ENCODE measurements at places on chromosomes 4 and X. TPM values are rescaled to one million over a fixed set of nuclear protein-coding genes. Genes with fewer than 3 reads are reported as not detected.

TEX11 gene
- not detected for total RNA-seq

MAGEA2 gene
- total RNA-seq, result not detected

GAGE12H gene
- total RNA-seq, result not detected

UBL4A gene
- 41.3 TPM for total RNA-seq

HAND2 gene
- total RNA-seq, result 0.45 TPM

DNA sequence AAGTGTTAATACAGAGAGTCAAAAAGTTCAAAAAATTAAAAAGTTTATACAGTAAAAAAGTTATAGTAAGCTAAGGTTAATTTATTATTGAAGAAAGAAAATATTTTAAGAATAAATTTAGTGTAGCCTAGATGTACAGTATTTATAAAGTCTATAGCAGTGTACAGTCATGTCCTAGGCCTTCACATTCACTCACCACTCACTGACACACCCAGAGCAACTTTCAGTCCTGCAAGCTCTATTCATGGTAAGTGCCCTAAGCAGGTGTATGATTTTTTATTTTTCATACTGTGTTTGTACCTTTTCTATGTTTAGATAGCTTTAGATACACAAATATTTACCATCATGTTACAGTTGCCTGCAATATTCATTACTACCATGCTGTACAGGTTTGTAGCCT is 108.9 kb downstream of the FHIP1A start:
- no peaks in the 10 kb centered on the region for H3K4me1 ChIP-seq
- no peaks in the 10 kb centered on the region for H3K36me3 ChIP-seq
- no peak overlapping the region for H3K27ac ChIP-seq
- DNase-seq, result no peak
- H3K4me3 ChIP-seq, result no peak overlapping the region
- no peaks in the 10 kb centered on the region for H3K27me3 ChIP-seq

GRCh38 chr4:93751411-93751810 is 77.1 kb upstream of the ATOH1 start:
- no peaks in the 10 kb centered on the region for H3K27me3 ChIP-seq
- H3K4me1 ChIP-seq, result no peaks in the 10 kb centered on the region
- no peak overlapping the region for H3K27ac ChIP-seq
- DNase-seq, result no peak
- no peak overlapping the region for H3K4me3 ChIP-seq
- H3K36me3 ChIP-seq, result no peaks in the 10 kb centered on the region

DNA sequence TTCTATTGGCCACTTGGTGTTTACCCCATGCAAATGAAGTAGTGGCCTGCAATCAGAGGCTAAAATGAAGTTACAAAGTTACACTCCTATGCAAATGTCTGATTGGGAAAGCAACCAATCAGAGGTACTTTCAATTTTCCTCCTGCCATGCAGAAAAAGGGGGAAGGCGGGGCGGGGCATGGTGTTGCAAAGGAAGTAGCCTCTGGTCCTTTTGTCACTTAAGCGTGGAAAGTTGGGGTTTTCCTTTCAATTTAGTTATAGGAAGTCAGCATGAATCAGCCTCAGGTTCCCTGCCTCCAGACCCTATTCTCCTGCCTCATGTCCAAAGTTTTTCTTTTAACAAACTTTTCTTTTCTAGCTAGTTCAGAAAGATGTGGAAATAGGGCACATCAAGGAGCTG is 69.3 kb downstream of the GPC4 start:
- H3K4me1 ChIP-seq, result no peaks in the 10 kb centered on the region
- no peaks in the 10 kb centered on the region for H3K36me3 ChIP-seq
- no peak for DNase-seq
- no peaks in the 10 kb centered on the region for H3K27me3 ChIP-seq

DNA sequence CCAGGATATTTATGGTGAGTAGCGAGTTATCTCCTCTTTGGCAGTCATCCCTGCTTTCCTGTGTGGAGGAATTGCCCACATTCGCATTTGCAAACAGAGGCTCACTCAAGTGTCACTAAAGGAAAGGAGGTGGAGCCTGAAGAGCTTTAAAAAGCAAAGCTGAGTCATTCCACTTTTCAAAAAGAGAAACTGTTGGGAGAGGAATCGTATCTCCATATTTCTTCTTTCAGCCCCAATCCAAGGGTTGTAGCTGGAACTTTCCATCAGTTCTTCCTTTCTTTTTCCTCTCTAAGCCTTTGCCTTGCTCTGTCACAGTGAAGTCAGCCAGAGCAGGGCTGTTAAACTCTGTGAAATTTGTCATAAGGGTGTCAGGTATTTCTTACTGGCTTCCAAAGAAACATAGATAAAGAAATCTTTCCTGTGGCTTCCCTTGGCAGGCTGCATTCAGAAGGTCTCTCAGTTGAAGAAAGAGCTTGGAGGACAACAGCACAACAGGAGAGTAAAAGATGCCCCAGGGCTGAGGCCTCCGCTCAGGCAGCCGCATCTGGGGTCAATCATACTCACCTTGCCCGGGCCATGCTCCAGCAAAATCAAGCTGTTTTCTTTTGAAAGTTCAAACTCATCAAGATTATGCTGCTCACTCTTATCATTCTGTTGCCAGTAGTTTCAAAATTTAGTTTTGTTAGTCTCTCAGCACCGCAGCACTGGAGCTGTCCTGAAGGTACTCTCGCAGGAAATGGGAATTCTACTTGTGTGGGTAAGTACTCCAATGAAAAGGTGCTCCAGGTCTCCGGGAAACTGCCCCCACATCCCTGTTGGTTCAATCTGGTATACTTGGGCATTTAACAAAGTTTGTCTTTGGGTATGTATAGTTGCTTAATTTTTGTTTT is at the start of gene EGF:
EGF (plus strand) TSS at position 178 of the 890 bp plus-strand sequence; CDS start at position 631, 453 bp downstream.
- no peak for DNase-seq
- H3K27me3 ChIP-seq, result no peaks in the 10 kb centered on the region
- no peak within 1 kb of the TSS for H3K27ac ChIP-seq
- H3K36me3 ChIP-seq, result no peaks in the 10 kb centered on the region
- H3K4me3 ChIP-seq, result no peak within 1 kb of the TSS
- H3K4me1 ChIP-seq, result peaks cover 18% of the 10 kb centered on the region

DNA sequence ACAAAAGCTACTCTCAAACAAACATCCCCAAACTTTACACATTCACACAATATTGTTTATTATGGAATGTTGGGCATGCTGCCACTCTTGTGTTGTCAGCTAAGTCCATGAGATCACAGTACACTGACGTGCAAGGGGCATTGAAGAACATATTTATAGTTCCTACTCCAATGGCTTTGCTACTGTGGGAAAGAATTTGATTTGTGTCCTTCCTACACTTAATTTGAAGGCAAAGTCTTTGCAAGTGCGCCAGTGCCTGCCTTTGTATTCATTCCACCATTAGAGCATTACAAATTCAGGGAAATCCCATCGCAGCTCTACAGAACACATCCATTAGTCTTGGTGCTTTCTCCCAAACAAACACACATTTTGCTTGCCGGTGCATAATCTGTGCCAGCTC is 45.4 kb upstream of the FTHL17 start:
- H3K4me3 ChIP-seq, result no peak overlapping the region
- peaks cover 17% of the 10 kb centered on the region for H3K27me3 ChIP-seq
- H3K36me3 ChIP-seq, result no peaks in the 10 kb centered on the region
- H3K27ac ChIP-seq, result no peak overlapping the region
- no peak for DNase-seq
- no peaks in the 10 kb centered on the region for H3K4me1 ChIP-seq
